ENCODE measurements at places on chromosomes 5 and 9. TPM values are rescaled to one million over a fixed set of nuclear protein-coding genes. Genes with fewer than 3 reads are reported as not detected.

DNA sequence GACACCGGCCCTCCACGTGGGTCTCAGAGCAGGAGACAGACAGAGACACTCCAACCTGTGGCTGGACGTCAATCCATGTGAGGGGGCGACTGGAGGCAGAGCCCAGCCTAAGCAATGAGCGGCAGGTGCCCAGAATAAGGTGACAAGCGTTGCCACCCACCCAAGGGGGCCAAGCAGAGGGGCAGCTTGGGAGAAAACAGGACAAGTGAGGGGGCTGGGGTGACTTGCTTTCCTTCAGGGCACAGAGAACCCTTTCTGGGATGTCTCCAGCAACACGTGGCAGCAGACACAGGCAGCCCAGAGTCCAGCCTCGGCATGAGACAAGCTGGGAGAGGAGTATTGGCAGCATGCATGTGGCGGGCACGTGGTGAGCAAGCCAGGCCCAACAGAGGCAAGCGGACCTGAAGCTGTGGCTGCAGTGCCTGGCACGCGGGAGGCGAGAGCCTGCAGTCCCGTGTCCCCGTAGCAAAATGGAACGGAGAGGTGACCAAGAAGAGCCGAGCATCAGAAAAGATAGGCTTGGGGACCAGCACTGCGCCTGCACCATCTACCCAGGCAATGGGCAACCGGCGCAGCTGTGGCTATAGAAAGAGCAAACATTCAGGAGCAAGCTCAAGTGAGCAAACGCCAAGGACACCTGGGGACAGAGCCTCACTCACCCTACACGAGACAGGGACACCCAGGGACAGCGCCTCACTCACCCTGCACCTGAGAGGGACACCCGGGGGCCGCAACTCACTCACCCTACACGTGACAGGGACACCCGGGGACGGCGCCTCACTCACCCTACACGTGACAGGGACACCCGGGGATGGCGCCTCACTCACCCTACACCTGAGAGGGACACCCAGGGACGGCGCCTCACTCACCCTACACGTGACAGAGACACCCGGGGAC, 6.2 kb downstream of the TERT start:
- no peak for DNase-seq

DNA sequence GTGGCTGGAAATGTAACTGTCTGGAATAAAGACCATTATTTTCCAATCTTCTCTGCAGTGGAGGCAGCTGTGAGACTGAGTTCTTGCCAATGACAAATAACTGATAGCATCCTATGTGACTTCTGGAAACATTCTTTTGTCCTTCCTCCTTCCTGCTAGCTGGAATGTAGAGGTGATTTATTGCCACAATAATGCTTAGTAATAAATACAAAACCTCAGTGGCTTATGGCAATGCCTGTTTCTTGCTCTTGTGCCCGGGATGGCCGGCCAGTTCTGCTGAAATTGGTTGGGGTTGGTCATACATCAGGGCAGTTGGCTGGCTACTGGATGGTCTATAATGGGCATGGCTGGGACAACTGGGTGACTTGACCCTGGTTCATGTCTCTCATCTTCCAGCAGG, 12.2 kb upstream of the TEX48 start:
- no peak for DNase-seq

DNA sequence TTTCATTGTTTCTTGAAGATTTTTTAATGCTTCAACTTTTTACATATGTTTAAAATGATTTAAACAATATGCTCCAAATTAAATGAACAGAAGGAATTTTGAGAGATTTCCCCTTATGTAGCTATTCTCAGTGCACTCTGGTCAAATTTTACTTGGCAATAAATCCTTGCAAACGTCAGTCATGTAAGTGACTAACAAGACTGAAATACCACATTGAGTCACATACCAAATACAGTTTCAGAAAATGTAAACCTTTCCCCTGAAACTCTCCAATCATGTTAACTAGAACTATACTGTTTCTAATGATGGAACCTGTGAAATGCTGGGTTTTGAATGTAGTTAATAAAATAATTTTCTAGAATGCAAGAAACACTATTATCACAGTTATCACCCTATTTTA, 29.6 kb downstream of the SAR1B start:
- DNase-seq, result no peak

DNA sequence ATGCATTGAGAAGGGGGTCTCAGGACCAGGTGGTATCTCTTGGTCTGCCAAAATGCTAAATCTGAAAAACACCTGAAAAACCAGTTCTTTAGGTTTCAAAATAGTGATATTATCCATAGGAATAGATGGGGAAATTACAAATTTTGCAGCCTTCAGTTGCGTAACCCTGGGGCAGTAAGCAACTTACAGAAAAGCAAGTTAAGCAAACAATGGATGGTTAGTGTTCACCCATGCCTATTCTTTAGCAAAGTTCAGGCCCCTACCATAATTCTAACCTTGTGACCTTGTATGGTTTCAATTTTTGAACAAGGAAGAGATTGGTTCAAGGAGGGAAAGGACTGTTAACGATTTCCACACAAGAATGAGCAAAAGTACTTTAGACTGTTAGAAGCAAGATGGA, 24.5 kb downstream of the GLRX start:
- peak; percentile 23 for DNase-seq

GRCh38 chr9:13437866-13438265, 158.4 kb upstream of the MPDZ start:
- no peak for DNase-seq

DNA sequence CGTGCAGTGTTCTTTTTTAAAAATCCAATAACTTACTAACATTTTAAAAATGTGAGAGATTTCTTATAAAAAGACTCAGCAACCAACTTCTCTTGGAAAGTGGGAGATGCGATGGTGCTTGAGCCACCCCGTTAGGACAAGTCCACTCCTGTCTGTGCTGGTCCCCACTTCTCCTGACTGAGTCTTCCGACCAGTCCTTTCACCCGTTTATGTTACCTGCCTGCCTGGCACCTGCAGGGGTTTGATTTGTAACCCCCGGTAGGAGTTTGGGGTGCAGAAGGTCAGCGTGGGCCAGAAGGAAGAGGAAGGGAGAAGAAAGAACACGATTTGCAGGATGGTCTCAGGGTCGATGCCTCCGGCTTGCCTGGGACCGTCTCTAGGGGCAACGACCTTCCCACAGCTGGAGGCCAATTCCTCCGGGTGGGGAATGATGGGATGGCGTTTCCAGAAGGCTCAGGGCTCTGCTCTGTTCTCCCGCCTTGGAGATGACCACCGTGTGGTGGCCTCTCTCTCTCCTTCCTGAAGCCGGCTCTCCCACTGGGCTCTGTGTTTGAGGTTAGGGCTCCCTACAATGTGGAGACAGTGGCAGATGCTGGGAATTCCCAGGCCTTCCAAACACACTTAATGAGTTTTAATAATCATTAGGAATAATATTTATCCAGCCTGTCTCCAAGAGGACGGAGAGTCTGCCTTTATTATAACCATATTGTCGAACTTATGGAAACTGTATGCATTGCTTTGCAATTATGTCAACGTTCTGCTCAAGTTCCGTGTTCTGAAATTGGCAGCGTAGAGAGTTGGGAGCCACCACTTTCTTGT, 14.8 kb downstream of the COL27A1 start:
- no peak for DNase-seq

DNA sequence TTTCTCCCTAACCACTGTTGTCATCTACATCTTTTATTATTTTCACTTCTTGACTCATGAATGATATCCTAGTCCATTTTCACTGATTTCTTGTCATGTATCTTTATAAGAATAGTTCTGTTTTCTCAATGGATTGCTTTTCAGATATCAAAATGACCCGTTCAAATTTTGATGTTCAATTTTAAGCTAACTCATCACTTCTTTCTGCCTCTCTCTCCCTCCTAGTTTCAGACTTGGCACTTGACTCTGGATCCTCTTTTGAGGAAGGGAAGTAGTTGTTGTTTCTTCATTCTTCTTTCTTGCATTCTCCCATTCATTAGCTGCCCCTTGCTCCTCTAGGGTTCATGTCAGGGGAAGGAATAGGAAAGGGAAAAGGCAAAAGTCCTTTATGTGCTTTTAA, 23.7 kb downstream of the CSNK1G3 start:
- no peak for DNase-seq

- no peak for DNase-seq
Observed at GRCh38 chr5:132458651-132459030, 31.9 kb downstream of the IRF1 start.

DNA sequence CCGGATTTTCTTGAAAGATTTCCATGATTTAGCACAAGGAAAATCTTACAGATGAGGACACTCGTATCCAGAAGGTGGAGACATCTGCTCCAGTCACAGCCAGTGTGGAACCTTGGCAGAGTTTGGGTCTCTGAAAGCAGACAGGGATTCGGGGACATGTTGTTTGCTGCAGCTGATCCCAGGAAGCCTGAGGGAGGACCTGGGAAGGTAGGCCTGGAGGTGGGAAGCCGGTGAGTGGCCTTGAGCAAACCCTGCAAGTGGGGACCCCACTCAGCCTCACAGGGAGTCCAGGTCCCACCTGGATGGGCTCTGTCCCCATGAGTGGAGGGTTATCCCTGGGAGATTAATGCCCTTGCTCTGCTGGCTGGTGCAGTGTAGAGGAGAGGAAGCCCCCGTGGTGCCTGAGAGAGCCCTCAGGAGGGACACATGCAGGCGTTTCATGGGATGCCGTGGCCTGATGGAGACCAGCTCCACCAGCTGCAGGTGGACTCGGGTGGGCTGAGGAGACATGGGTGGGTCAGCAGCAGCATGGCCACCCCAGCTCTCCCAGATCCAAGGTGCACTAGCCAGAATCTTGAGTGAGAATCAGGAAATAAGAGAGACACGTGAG, 7.8 kb downstream of the MRPS2 start:
- no peak for DNase-seq

GRCh38 chr5:1054018-1054798, 45.6 kb downstream of the NKD2 start:
- DNase-seq, result no peak

DNA sequence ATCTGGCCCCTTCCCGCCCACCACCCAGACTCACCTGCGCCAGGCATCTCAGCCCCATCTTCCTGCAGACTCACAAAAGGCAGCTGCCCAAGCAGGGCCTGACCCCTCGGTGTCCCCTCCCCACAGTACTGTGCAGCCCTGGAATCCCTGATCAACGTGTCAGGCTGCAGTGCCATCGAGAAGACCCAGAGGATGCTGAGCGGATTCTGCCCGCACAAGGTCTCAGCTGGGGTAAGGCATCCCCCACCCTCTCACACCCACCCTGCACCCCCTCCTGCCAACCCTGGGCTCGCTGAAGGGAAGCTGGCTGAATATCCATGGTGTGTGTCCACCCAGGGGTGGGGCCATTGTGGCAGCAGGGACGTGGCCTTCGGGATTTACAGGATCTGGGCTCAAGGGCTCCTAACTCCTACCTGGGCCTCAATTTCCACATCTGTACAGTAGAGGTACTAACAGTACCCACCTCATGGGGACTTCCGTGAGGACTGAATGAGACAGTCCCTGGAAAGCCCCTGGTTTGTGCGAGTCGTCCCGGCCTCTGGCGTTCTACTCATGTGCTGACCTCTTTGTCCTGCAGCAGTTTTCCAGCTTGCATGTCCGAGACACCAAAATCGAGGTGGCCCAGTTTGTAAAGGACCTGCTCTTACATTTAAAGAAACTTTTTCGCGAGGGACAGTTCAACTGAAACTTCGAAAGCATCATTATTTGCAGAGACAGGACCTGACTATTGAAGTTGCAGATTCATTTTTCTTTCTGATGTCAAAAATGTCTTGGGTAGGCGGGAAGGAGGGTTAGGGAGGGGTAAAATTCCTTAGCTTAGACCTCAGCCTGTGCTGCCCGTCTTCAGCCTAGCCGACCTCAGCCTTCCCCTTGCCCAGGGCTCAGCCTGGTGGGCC, 1.9 kb downstream of the IL13 start:
- no peak for DNase-seq

DNA sequence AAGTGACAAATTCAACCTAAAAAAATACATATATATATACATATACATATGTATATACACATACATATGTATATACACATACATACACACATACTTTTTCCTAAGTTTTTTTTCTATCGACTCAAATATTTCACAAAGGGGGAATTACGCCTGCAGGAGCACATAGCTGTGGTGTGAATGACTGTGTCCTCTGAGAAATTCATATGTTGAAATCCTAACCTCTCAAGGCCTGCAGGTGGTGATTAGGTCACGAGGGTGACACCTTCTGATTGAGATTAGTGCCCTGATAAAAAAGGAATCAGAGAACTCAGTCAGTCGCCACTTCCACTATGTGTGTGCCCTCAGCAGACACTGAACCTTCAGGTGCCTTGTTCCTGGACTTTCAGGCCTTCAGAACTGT, 248.7 kb downstream of the SEMA5A start:
- DNase-seq, result no peak

DNA sequence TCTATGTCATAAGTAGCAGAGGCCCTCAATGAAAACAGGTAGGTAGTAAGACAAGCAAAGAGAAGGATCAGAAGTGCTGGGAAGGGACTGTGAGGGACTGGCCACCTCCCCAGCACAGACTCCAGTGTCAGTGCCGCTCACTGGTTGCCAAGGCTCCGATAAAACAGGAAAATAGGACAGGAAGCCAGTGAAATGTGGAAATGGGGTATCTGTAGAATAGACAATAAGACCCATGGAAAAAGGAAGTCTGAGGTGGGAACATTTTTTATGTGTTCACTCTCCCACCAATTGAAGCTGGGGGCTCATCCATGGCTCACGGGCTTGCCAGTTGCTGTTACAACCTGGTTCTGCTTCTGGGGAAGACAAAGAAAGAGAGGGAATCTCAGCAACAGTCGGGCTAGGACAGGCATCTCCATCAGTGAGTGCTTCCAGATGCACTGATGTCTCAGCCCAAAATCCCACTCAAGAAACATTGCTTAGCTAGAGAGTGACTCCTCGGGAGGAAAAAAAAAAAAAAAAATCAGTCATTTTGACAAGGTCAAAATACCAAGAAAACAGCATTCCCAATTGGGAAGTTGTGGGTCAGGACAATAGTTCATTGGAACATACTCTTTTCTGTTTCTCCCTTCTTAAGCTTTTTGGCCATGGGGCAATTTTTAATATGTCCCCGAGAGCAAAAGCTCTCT, 27.6 kb upstream of the NFIB start:
- no peak for DNase-seq

DNA sequence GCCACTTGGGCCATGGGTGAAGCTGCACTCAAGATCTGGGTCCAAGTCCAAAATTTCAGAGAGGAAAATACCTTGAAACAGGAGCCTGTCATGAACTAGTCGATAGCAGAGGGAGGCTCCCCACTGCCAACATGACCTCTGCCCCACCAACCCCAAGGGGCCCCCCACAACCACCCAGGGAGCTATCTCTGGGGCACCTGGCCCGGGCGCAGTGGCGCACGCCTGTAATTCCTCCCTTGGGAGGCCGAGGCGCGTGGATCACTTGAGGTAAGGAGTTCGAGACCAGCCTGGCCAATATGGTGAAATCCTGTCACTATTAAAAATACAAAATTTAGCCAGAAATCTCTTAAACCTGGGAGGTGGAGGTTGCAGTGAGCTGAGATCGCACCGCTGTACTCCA, 20.1 kb upstream of the HMCN2 start:
- no peak for DNase-seq

GRCh38 chr9:129900263-129901027, 65.2 kb downstream of the USP20 start:
- DNase-seq, result no peak

The PCDHA9 gene
- 0.04 TPM for polyA plus RNA-seq

The PCDHGB3 gene
- 0.67 TPM for polyA plus RNA-seq

The PCDHGA9 gene
- 0.04 TPM for polyA plus RNA-seq

The AGPAT2 gene
- polyA plus RNA-seq, result 25.8 TPM

The ACOT12 gene
- polyA plus RNA-seq, result not detected

The GMCL2 gene
- 0.03 TPM for polyA plus RNA-seq

The SLC23A1 gene
- 7.0 TPM for polyA plus RNA-seq

The TAF11L10 gene
- not detected for polyA plus RNA-seq

Measured in HepG2 (cell line).